ENCODE measurements at places on chromosomes 2 and 18.

DNA sequence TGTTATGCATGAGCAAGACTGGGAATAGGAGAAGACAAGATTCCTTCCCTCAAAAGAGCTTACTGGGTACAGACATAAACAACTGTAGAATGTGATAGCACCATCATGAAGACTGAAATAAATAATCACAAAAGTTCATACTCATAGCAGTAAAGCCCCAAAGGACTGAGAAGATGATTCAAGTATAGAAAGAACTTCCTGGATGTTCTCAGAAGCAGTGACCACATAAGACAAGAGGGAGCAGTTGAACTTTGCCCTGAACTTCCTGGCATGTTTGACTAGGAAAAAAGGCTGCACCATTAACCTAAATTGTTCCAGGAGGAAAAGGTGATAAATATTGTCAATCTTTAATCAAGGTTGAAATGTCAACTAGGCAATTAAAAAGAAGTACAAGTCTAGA is 57.8 kb upstream of the CCDC141 start:
- DNase-seq = no peak

DNA sequence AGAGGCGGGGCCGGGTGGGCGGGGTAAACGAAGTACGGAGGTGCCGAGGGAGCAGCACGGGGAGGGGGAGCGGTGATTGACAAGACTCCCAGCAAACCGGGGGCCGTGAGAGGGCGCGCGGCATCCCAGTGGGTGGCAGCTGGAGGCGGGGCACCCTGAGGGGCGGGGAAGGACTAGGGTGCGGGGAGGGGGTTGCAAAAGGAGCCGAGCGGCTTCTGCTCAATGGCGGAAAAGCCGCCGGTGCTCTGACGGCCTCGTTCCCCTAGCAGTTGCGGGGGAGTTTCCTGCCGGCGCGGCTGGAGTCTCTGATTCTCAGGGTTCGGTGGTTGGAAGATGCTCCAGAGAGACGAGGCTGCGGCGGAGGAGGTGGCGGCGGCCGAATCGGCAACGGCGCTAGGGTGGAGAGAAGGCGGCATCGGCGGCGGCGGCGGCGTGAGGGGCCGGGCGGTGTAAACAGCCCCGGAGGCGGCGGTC is at the start of gene PPM1B:
TSS of gene PPM1B (plus strand) at position 195 of the 474 bp plus-strand sequence. CDS start 32,325 bp downstream, outside the sequence.
- DNase-seq = peak; percentile 100

- no peak for DNase-seq
These were observed 1321.8 kb upstream of the CRIM1 start for GRCh38 chr2:35033748-35034147.

GRCh38 chr2:1257334-1257733 is 155.9 kb upstream of the TPO start:
- DNase-seq = no peak

Data from stimulated activated CD8-positive, alpha-beta memory T cell treated with anti-CD3 and anti-CD28 coated beads, Interleukin-15, amount 100 ng/mL, for 1 hour (primary cell).